Jurkat, Clone E6-1 (cell line): ENCODE measurements at places on chromosomes 3 and 15.

- no peak for DNase-seq
Measured at GRCh38 chr3:33663042-33663441, 55.0 kb downstream of the CLASP2 start.

GRCh38 chr3:68378631-68379030, 553.7 kb downstream of the TAFA4 start:
- DNase-seq: no peak

DNA sequence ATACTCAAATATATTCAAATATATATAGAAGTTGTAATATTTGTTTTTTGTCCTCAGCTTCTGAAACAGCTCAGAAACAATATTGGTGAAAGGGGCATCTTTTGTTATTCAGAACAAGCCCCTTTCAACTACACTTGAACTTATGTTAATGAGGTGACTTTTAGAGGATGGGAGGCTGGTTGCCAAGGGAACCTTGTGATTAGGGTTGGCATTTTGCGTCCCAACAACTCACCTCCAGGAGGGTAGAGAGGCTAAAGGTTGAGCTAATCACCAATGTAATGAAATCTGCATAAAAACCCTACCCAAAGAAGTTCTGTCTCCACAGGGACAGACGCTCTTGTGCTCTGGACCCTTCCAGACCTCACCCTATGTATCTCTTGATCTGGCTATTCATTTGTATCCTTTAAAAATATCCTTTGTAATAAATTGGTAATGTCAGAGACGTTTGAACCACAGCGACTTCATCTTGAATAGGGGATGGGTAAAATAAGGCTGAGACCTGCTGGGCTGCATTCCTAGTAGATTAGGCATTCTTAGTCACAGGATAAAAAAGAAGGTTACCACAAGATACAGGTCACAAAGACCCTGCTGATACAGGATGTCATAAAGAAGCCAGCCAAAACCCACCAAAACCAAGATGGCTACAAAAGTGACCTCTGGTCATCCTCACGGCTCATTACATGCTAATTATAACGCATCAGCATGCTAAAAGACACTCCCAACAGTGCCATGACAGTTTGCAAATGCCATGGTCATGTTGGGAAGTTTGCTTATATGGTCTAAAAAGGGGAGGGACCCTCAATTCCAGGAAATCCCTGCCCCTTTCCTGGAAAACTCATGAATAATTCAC, 111.1 kb downstream of the FMN1 start:
- no peak for DNase-seq

DNA sequence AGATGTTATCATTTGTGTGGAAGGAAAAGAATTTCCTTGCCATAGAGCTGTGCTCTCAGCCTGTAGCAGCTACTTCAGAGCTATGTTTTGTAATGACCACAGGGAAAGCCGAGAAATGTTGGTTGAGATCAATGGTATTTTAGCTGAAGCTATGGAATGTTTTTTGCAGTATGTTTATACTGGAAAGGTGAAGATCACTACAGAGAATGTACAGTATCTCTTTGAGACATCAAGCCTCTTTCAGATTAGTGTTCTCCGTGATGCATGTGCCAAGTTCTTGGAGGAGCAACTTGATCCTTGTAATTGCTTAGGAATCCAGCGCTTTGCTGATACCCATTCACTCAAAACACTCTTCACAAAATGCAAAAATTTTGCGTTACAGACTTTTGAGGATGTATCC, 15.1 kb downstream of the KLHL24 start:
- no peak for DNase-seq
